ENCODE measurements at places on chromosomes 6 and 20.

DNA sequence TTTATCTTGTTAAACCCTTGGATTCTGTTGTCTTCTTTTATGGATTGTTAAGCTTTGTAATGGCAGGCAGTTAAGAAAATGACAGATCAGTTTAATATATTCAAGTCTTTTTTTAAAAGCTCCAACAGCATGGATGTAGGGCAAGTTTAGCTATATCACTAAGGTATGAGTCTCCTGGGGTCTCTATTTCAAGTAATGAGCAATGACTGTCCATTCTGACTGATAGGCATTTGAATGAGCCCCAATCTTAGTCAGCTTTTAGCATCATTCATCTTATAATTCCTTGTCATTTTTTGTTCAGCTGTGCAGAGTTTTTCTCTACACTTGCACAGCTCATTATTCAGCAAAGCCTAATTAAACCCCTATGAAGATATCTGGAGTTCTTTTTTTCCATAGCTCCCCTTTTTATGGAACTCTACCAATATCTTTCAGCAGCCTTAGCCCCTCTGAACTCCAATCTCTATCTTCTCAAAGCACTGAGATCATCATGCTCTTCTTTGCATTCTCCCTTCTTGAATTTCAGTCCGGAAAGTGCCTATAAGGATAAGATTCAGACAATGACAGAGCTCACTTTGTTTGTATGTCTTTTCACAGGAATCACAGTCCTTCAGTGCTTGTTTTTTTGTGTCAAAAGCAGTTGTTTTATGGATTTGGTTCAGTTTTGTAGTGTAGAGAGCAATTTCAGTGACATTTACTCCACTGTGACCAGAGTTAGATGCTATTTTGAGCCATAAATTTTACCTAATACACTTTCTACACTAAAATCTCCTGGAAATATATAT, 97.2 kb upstream of the DOK5 start:
- no peak for DNase-seq

DNA sequence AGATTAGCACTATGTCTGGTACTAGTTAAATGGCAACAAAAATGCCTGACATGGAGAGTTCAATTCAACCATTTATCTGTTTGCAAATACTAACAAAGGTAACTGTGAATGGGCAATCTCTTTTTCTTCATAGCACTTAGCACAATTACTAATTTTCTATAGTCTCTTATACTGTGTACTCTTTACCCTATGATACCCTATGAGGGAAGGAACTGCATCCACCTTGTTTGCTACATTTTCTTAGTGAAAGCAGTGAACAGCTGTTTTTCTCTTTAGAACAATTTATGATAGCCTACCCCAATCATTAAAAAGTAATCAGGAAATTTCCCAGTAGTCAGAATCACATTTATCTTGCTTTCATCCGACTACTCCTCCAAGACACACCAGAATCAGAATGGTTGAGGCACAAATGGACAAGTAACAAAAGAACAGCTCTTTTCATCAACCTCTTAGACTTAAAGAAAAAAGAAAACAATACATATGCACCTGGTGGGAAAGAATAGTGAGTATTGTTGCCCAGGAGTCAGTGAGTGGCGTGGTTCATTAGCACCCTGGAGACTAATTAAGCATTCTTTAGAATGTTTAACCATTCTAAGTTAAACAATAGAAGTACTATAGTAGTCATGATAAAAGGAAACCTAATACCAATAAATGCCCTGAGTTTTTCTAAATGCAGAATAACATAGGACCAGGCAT, 16.7 kb downstream of the ZNF292 start:
- DNase-seq = no peak

DNA sequence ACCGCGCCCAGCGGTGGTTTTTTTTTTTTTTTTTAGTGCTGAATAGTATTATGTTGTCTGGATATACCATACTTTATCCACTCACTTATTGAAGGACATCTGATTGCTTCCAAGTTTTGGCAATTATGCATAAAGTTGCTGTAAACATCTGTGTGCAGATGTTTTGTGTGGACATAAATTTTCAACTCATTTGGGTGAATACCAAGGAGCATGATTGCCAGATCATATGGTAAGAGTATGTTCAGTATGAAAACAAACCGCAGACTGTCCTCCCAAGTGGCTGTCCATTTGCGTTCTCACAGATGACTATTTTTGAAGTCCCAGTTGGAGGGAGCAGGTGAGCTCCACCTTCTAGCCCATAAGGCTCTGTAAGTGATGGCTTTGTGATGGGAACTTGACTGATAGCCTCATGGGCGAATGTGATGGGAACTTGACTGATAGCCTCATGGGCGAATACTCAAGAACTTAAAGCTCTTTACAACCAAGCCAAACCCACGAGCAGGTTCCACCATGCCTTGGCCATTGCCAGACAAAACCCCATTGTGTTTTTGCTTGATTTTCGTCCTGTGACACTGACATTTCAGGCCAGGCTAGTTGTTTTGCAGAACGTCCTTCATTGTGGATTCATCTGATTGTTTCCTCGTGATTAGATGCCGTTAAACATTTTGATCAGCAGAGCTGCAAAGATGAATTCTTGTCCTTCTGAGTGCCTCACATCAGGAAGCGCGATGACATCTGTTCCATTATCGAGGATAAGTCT, 51.0 kb downstream of the ZBTB2 start:
- DNase-seq = no peak

DNA sequence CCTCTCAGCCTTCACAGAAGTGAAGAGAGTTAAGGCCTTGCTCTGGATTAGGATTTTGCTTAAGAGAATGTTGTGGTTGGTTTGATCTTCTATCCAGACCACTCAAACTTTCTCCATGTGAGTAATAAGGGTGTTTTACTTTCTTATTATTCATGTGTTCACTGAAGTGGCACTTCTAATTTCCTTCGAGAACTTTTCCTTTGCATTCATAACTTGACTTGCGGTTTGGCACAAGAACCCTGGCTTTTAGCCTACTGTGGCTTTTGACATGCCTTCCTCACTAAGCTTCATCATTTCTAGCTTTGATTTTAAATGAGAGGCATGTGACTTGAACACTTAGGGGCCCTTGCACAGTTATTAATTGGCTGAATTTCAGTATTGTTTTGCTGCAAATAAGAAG, 166.1 kb upstream of the OPRM1 start:
- DNase-seq = no peak

- no peak for DNase-seq
Measured at GRCh38 chr6:28865401-28866204, 58.2 kb downstream of the TRIM27 start.

DNA sequence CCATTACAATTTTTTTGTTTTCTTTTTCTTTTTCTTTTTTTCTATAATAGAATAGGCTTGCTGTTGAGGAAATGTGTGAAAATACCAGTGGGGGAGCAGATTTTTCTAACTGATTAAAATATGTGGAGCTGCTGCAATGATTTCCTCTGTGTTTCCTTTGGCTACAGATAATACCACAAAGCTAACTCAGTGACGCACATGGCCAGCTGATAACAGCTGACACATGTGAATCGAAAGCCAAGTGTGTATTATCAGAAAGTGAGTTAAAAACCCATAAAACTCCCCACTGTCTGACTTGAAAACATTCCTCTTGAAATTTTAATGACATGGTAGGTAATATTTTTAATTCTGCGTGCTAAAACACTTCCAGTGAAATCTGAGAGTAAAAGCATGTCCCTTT, 70.8 kb upstream of the AHI1 start:
- no peak for DNase-seq

DNA sequence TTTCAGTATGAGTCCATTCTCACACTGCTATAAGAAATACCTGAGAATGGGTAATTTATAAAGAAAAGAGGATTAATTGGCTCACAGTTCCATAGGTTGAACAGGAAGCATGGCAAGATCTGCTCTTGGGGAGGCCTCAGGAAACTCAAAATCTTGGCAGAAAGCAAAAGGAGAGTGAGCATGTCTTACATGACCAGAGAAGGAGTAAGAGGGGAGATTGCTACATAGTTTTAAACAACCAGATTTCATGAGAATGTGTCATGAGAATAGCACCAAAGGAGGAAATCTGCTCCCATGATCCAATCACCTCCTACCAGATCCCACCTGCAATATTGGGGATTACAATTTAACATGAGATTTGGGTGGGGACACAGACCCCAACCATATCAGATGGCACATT, 672.4 kb downstream of the HTR1B start:
- DNase-seq = no peak

DNA sequence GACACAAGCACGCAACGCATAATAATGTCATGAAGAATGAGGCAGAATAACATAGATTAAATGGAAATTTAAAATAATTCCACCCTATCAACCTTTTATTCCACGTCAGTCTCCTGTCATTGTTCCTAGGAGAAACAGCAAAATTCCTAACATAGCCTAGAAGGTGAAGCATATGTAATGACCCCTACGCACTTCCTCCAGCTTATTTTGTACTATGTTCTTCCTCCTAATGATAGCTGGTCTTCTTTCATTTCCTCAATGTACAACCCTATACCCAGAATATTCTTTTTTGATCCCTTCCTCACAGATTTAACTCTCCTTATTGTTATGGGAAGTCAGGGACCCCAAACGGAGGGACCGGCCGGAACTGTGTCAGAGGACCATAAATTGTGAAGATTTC, 122.0 kb upstream of the CARMIL1 start:
- no peak for DNase-seq

DNA sequence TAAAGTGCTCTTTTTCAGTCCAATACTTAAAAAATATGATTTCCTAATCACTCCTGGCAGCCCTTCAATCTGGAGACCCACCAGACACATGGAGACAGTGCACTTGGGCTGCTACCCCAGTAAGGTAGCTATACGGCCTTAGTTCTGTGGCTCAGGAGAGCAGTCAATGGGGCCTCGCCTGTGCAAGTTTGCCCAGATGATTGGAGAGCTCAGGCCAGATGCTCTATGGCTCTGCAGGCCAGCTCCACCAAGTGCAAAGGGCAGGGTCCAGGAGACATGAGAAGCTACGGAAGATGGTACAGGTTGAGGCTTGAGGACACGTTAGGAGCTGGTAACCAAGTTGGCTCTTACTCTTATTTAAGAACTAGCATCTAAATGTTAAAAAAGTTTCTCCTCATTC, 30.7 kb downstream of the STK38 start:
- no peak for DNase-seq

DNA sequence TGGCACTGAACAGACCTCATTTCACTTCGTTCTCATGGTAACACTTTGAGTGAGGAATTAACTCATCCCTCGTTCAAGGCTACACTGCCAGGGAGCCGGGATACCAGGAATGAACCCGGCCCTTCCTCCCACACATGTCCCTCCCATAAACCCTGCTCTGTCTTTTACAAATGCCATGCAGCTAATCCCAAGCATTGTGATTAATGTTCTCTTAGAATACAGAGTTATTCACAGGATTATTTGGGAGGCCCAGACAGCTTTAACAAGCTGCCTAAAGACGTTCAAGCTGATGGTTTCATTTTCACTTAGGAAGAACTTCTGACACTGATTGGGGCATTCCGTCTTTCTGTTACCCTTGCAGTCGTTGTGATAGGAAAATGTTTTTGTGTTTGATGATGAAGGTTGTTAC, 42.5 kb upstream of the CD83 start:
- peak; percentile 40 for DNase-seq

GRCh38 chr20:59217794-59218280, 54.2 kb downstream of the ZNF831 start:
- DNase-seq = no peak

DNA sequence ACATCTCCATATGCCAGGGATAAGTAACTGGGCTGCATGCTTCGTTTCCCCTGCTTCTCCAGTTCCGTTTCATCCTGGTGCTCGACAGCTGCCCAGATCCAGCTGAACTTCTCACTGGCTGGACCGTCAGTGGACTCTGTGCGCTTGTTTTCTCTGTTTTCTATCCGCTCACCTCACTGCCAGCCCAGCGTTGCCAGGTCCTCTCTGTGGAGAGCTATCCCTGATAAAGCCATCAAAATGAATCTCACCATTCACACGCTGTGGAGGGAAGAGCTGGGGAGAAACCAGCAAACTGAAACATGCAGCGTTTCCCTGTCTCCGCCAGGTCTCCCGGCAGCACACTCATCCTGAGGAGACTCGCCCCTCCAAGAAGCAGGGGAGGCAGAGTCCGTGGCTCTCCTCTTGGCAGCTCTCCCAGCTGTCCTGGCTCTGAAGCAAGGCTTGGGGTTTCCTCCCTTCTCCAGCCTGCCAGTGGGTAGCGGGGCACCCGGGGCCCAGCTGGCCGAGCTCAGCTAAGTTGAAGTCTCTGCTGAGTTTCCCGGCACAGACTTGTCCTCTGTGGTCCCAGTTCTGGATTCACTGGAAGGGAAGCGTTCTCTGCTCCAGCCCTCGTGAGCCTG, 160.9 kb downstream of the DTNBP1 start:
- no peak for DNase-seq

- no peak for DNase-seq
Measured at GRCh38 chr6:20364327-20364726, 37.4 kb upstream of the E2F3 start.

DNA sequence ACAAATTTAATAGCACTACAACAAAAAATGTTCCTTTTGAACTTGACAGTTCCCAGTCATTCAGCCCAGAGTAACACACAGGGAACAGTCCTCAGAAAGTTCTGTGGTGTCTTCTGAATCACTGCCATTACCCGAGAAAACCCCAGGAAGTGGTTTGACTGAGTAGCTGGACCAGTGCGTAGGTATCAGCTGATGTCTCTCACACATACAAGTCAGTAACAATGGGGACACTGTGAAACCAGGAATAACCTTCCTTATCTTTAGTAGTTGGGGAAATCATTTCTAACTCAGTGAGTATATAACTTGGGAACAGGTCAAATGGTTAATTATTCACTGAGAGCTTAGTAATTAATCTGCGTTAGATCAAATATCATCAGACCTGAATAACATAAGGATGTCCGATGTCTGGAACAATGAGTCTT, 73.1 kb downstream of the HIVEP2 start:
- no peak for DNase-seq

DNA sequence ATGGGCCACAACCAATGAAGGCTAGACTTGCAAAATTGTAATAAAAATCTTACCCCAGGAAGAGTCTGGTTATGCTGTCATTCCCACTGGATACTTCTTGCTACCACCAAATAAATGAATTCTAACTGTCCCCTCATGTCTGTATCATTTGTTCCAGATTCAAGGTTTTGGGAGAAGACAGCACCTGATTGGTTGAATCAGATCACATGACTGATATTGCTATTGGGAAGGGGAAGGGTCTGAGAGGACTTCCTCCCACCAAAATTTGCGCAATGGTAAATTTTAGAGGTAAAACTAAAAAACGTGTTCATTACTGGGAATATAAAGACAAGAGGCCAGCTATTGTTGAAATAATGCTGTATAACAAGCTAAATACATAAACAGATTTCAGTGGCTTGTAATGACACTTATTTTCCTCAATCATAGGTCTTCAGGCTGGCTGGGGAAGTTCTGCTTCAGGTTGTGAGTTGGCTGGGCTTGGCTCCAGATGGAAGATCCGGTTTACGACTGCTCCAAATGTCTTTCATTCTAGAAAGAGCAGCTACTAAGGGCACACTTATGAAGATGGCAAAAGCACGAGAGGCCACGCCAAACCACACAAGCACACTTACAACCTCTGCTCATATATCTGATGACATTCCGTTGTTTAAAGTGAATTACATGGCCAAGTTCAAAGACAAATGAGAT, 27.1 kb upstream of the TASP1 start:
- no peak for DNase-seq

- DNase-seq = no peak
Measured at GRCh38 chr20:58871533-58872102, 19.1 kb downstream of the GNAS start.
